ENCODE measurements at places on chromosomes 1 and 21.
A peak's percentile ranks its signal among the peaks of the same experiment; 100 is the strongest.

GRCh38 chr1:14923727-14924452 lies 229.7 kb upstream of the TMEM51 start:
- peak; percentile 29 for DNase-seq

GRCh38 chr21:21921410-21922232 lies 923.4 kb downstream of the NCAM2 start:
- peak; percentile 15 for DNase-seq

GRCh38 chr1:40982721-40983120 lies 3.2 kb downstream of the CTPS1 start:
- no peak for DNase-seq

DNA sequence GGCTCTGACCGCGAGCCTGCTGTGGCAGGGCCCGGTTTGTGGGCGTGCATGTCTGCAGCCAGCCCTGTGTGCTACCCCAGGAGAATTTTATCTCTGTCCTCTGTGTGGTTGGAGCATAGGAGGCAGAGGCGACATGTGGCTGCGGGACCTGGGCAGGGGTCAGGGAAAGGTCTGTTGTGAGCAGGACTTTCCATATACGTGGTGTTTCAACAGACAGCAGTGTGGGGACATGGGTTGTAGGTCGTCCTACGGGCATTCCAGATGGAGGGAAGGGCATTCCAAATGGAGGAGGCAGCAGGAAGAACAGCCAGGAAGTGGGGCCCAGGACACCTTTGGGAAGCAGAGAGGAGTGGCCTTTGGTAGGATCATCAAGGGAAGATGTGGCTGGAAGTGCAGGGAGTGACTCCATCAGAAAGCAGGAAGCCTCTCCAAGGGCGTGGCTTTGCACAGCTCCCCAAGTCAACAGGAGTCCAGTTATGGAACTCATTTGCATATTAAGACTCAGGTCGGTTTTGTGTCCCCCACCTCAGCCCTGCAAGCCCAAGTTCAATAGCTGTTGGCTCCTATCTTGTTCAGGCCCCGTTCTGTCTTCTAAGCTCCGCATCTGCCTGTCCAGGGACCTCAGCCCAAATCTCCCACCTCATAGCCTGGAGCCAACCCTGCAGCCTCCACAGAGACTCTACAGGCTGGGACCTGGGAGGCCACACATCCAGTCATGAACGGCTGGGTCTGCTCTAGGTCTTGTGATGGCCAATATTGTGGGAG lies 309.1 kb downstream of the MATN1 start:
- DNase-seq: no peak

- DNase-seq: no peak
These were observed 2.0 kb downstream of the GPR88 start for GRCh38 chr1:100539836-100540536.

DNA sequence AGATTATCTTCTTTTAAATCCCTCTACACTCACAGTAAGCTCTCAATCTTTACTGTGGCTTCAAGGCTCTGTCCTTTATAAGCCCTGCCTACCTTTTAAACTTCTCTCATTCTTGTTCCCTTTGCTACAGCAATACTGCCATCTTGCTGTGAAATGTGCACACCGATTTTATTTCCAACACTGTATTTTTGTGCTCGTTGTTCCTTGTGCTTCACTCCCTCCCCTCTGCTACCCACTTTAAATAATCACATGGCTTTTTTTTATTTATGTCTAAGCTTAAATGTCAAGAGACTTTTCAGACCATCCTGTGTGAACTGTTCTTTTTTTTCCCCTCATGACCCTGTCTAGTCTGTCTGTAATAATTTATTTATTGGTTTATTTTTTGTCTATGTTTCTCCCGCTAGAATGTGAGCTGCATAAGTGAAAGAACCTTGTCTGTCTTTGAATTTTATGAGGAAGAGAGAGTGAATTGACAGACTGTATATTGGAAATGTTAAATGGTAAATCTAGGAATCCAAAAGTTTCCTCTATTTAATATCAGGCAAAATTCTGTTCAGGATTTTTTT lies 45.7 kb downstream of the ABCD3 start:
- peak; percentile 15 for DNase-seq

DNA sequence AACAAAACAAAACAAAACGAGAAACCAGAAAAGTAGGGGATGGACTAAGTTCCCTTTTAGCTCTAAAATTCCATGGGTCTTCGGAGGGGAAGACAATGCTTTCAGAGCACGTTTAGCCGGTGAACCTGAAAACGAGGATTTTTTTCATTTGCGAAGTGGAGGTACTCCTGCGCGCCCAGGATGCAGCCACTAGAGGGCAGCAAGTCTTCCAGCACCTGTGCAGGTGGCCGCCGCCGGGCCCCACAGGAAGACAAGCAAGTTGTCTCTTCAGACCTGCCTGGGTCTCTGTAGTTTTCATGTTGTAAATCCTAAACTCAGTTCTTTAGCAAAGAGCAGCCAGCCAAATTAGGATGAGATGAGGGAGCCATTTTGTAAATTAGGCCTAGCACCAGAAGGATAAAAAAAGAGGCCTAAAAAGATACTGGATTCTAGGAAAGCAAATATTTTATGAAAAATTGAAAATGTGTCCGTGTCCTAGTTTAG lies 17.7 kb upstream of the SNX27 start:
- peak; percentile 86 for DNase-seq

GRCh38 chr1:18998016-18998724 lies 41.7 kb upstream of the IFFO2 start:
- no peak for DNase-seq

DNA sequence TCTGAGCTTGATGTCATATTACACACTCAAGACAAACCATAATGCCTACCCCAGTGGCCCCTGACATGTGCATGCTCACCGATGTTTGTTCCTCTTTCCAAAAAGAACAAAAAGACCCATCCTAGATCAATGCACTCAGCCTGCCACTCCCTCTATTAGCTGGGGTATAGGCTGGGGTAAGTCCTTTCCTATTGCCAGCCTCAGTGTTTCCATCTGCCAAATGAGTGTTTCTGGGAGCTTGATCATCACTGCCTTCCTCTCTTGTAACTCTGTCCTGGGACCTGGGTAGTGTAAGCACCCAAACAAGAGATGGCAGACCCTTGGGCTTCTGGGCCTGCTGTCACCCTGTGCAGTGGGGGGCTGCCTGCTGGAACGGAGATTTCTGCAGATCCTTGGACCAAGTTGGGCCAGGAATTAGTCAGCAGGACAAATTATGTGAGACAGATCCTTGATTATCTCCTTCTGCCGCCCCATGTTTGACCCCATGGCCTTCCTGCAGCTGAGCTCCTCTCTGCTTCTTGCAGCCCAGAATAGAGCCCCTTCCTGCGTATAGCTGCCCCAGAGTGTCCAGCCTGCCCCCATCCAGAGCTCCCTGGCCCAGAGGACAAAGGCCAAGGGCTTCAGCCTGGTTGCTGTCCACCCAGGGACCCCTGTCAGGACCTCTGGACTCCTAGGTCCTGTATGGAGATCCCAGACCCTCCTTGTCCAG lies 31.5 kb upstream of the LRP8 start:
- no peak for DNase-seq

DNA sequence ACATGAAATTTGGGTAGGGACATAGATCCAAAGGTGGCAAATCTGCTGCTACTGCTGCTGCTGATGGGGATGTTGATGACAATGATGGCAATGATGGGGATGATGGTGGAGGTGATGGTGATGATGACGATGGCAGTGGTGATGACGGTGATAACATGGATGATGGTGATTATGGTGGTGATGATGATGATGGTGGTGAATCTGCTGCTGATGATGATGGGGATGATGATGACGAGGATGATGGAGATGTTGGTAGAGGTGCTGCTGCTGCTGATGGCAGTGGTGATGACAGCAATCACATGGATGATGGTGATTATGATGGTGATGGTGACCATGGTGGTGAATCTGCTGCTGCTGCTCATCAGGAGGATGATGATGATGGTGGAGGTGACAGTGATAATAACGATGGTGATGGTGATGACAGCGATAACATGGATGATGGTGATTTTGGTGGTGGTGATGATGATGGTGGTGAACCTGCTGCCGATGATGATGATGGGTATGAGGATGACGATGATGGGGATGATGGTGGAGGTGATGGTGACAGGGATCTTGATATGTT lies 341.0 kb upstream of the VAMP3 start:
- DNase-seq: no peak

DNA sequence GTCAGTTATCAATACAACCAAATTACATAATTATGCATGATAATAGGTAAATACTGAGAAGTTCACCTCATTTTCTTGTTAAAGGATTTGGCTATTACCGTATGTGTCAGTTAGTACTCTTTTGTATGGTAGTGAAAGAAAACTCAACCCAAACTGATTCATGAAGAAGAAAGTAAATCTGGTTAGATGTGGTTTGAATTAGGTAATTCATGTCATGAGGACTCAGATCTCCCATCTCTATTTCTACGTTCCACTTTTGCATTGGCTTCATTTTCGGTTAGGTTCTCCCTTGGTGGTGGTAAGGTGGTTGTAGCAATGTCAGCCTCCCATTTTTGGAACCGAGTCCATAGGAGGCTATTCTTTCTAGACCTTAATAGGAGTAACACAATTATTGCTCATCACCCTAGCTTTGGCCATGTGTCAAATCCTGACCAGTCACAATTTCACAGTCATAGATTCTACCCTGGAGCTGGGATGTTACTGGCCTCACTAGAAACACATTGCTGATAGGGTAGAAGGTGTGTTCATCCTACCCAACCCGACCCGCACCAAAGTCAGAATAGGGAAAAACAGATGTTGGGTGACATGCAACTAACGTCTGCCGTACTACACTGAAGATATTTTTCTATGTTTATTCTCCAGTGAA lies 97.6 kb downstream of the OSBPL9 start:
- no peak for DNase-seq

DNA sequence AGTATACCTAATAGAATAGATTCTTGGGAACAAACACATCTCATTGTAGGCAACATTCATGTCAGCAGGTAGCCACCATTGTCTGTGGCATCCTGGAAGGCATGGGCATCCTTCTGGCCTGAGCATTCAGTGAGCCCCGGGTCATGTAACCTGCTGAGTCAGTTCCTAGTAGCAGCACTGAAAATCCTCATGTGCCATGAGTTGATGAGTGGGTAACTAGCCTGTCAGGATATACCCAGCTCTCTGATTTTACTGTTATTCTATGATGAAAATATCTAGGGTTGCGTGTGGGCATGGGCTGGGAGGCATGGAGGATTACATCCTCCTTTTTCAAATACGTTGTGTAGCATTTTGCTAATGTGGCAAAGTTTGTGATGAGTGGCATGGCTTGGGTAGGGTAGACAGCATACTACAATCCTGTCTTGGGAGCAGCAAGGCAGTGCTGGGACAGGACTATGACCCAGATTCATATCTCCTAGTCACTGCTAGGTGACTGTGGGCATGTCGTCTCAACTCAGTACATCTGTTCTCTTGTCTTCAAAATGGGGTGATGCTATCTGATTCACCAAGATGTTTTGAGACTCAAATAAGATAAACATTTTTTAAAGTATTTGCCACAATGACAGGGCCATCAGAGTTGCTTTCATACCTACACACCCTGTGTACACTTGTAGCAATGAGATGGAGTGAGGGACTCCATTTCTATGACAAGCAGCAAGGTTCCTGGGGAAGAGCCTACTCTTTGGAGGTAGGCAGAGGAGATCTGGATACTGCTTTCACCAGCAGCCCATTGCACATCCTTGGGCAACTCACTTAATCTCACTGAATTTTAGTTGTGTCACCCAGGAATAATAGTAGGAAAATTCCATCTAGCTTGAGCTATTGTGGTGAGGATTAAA lies 62.5 kb downstream of the CD58 start:
- no peak for DNase-seq
